Glutamatergic neuron (in vitro differentiated cells): ENCODE measurements at places on chromosomes 16 and 17. TPM values are rescaled to one million over a fixed set of nuclear protein-coding genes. Genes with fewer than 3 reads are reported as not detected.
A peak's percentile ranks its signal among the peaks of the same experiment; 100 is the strongest.

LHX1 gene
- 2.6 TPM for total RNA-seq

- H3K4me1 ChIP-seq: no peaks in the 10 kb centered on the region
- DNase-seq: no peak
- H3K4me3 ChIP-seq: no peak overlapping the region
- H3K27me3 ChIP-seq: no peaks in the 10 kb centered on the region
- H3K27ac ChIP-seq: no peak overlapping the region
Measured at GRCh38 chr17:40936976-40937375, 470 bp downstream of the KRT23 start.

GRCh38 chr17:69760562-69760961 lies 314.5 kb upstream of the KCNJ16 start:
- H3K27me3 ChIP-seq: no peaks in the 10 kb centered on the region
- no peak overlapping the region for H3K4me3 ChIP-seq
- DNase-seq: no peak
- H3K4me1 ChIP-seq: no peaks in the 10 kb centered on the region

DNA sequence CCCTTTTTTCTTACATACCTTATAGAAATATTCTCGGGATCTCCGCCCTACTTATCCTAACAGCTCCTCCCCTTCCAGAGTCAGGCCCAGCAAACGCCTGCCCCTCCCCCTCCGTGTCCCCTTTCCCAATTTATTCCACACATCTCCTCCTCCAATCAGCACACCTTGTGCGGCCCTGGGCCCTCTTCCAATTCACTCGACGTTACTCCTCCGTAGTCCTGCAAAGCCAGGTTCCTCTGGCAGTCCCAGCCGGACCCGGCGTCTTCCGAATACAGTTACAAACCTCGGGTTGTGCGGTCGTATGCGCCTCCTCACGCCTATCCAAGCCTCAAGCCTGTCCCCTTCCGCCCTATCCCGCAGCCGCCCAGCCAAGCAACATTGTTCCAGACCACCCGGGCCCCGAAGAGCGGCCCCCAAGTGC lies 677 bp downstream of the CBX1 start:
- H3K27ac ChIP-seq: peak overlapping the region; percentile 67
- peaks cover 8% of the 10 kb centered on the region for H3K27me3 ChIP-seq
- no peaks in the 10 kb centered on the region for H3K36me3 ChIP-seq
- peak; percentile 71 for DNase-seq
- H3K4me3 ChIP-seq: peak overlapping the region; percentile 93

DNA sequence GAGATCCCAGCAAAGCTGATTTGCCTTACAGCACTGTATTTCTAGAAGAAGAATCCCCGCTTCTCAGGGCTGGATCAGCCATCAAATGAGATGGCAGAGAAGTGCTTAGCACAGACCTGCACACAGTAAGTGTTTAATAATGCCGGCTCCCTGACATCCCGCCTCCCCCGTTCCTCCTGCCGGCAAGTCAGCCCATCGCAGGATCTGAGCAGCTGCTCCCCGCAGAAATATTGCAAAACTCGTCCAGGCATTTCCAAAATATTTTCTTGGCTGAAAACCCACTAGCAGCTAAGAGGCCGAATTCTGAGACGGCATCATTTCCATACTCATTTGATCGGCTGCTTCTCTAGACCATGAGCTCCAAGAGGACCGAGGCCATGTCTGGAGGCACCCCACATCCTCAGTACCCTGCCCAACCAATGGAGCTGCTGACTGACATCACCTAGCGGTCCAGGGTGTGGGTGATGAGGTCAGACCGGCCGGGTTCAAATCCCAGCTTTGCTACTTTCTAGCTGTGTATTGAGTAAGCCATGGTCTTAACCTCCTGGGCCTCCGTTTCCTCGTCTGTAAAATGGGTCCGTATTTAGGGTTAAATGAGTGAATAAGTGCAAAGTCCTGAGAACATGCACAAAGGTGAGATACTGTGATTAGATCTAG lies 251.5 kb downstream of the KATNIP start:
- no peak overlapping the region for H3K4me3 ChIP-seq
- no peak for DNase-seq
- H3K27me3 ChIP-seq: peaks cover 4% of the 10 kb centered on the region
- H3K27ac ChIP-seq: no peak overlapping the region
- peaks cover 21% of the 10 kb centered on the region for H3K4me1 ChIP-seq
- peaks cover 10% of the 10 kb centered on the region for H3K36me3 ChIP-seq

CCL7 gene
- total RNA-seq: not detected

ZNF646 gene
- 33.1 TPM for total RNA-seq

- peaks cover 19% of the 10 kb centered on the region for H3K27me3 ChIP-seq
- H3K36me3 ChIP-seq: peaks cover 5% of the 10 kb centered on the region
- H3K4me1 ChIP-seq: peaks cover 30% of the 10 kb centered on the region
- peak overlapping the region; percentile 93 for H3K4me3 ChIP-seq
- peak overlapping the region; percentile 98 for H3K27ac ChIP-seq
Measured at GRCh38 chr16:30395992-30396585, 869 bp downstream of the ZNF48 start.

SREBF1 gene
- 365 TPM for total RNA-seq

DNA sequence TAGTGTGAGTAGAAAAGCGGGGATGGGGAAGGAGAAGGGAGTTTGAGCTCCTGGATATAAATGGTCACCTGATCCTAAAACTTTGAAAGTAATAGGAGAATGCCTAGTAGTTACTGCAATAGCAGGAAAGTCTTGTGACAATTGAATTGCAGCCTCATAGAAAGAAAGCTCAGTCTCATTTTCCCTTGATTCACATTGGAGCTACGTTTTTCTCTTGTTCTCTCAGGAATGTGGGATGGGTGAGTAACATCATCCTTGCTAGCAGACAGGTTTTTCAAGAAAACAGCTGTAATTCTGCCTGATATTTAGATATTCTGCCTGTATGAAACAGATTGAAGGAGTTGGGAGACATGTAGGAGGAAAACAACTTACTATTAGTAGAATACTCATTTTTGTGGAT lies 25.3 kb downstream of the SF3B3 start:
- no peaks in the 10 kb centered on the region for H3K4me1 ChIP-seq
- H3K4me3 ChIP-seq: no peak overlapping the region
- no peaks in the 10 kb centered on the region for H3K36me3 ChIP-seq
- H3K27me3 ChIP-seq: no peaks in the 10 kb centered on the region

KRTAP9-8 gene
- not detected for total RNA-seq

GRCh38 chr16:89150090-89150835 lies 21.3 kb upstream of the CDH15 start:
- peaks cover 41% of the 10 kb centered on the region for H3K36me3 ChIP-seq
- peaks cover 7% of the 10 kb centered on the region for H3K27me3 ChIP-seq
- H3K4me3 ChIP-seq: no peak overlapping the region
- H3K4me1 ChIP-seq: peaks cover 1% of the 10 kb centered on the region
- no peak overlapping the region for H3K27ac ChIP-seq

KCNH6 gene
- total RNA-seq: 4.1 TPM

DNA sequence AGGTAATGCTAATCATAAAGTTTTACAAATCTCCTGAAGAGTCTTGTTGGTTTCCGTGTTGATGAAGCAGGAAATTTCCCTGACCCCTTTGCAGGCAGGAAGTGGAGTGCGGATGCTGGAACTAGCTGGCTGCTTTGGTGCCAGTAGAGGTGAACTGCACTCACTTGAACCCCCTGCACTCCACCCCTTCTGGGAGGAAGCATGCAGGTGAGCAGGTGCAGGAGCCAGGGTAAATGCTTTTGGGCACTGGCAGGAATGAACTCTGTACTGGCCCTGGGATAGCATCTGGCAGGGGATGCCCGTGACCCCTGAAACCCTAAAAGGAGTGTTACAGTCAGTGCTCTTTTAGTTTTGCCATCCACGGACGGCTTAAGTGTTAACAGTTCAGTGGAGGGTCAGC lies 430.4 kb downstream of the WWOX start:
- H3K4me3 ChIP-seq: no peak overlapping the region
- no peaks in the 10 kb centered on the region for H3K36me3 ChIP-seq
- H3K4me1 ChIP-seq: no peaks in the 10 kb centered on the region
- DNase-seq: no peak
- H3K27me3 ChIP-seq: no peaks in the 10 kb centered on the region

DNA sequence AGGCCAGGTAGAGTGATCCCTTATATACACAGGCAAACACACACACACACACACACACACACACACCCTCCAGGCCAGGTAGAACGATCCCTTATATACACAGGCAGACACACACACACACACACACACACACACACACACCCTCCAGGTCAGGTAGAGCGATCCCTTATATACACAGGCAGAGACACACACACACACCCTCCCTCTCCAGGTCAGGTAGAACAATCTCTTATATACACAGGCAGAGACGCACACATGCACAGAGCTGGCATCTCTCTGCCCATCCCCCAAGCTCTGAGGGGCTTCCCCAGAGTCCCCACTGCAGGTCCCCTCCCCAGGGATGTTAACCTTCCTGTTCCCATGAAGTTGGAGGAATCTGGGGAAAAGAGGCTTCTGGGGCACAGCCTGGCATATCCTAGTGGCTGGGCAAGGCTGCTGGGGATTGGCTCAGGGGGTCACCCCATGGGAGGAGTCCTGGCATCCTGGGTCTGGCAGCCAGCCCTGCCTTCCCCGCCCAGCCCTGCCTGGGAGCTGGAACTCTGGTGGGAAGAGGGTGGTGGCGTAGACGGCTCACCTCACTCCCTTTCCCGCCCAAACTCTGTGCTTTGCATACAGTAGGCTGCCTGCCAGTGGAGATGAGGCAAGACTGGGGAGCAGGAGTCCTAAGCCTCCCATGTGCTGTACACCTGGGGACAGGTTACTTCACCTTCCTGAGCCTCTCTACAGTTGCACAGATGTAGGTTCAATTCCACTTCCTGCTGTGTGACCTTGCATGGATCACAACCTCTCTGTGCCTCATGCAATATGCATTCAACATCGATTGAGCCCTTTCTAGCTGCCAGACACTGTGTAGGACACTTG lies 41.8 kb downstream of the TEKT5 start:
- H3K36me3 ChIP-seq: no peaks in the 10 kb centered on the region
- H3K4me1 ChIP-seq: no peaks in the 10 kb centered on the region
- no peak overlapping the region for H3K4me3 ChIP-seq
- no peak for DNase-seq
